ENCODE measurements at places on chromosomes 11 and 22.

DNA sequence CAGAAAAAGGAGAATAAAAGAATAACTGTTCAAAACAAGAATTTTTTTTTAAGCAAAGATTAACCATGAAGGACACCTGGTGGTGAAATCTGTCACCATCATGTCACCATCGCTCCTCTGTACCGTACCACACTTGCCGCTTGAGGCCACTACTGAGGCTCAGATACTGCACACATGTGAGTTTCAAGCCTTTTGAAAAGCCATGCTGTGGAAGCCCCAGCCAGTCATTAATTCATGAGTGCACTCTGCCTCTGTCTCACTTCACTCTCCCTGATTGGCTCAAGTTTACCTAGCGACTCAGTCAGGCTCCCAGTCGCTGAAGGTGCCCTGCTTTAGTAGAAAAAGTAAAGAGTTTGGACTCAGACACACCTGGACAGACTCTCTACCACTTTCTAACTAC, 6.6 kb upstream of the MS4A12 start:
- no peak for DNase-seq

- no peak for DNase-seq
Measured at GRCh38 chr11:118908264-118908663, 17.5 kb downstream of the BCL9L start.

DNA sequence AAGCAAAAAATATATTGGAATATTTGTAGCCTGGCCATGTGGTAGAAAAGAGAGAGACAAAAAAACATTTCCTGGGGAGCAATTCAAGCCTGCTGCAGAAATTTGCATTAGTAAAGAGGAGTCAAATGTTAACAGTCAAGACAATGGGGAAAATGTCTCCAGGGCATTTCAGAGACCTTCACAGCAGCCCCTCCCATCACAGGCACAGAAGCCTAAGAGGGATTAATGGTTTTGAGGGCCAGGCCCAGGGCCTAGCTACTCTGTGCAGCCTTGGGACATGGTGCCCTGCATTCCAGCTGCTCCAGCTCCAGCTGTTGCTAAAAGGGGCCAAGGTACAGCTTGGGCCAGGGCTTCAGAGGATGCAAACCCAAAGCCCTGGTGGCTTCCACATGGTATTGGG, 46.8 kb downstream of the PGR start:
- DNase-seq: no peak

- DNase-seq: no peak
Measured at GRCh38 chr11:35487532-35488078, 37.8 kb downstream of the PAMR1 start.

- no peak for DNase-seq
Measured at GRCh38 chr11:131871006-131871405, 500.6 kb downstream of the NTM start.

DNA sequence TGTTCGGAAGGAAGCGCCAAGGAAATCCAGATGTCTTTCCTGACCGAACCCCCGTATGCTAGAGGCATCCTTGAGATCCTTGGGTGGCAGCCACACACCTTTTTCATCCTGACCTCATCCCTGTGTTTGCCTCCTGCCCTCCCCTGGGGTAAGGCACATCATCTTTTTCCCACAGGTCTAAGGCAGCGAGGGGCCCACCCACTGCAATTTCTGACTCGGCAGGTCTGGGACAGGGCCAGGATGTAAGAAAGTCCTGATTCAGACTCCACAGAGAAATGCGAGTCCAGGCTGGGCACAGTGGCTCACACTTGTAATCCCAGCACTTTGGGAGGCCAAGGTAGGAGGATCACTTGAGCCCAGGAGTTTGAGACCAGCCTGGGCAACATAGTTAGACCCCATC, 10.5 kb downstream of the ZMAT5 start:
- no peak for DNase-seq

DNA sequence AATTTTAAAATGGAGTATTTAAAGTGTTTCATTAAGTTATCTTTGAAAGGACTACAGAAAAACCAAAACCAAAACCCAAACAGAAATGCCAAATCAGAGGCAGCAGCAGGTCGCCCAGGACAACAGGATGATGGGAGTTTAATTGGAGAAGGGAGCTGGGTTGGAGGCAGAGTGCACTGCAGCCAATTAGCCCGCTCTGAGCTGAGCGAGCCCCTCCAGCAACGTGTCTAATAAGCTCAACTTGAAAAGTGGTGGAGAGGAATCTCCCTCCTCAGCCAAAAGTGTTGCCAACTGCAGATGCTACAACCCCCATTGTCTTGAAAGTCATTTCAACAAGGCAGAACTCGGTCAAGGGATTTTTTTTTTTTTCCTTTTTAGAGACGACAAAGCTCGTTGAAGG, 323.9 kb downstream of the CADM1 start:
- no peak for DNase-seq

GRCh38 chr11:34609850-34610249, 11.0 kb upstream of the EHF start:
- DNase-seq: no peak

- DNase-seq: no peak
Measured at GRCh38 chr11:36775130-36775529, 177.1 kb upstream of the RAG2 start.

DNA sequence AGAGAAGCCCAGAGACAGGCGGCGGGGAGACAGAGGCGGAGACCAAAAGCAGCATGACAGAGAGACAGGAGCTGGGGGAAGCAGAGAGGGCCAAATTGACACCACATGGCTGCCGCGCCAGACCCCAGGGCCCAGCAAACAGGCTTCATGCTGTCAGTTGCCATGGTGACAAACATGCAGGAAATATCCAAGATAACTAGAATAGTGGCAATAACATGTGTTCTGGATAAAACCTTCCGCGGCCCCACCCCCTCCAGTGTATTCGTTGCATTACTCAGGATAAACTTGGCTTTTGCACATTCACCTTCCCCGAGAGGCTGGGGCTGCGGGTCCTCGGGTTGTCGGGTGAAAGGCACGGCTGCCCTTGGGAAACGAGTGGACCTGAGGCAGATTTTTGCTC, 49.9 kb upstream of the CDON start:
- peak; percentile 79 for DNase-seq

GRCh38 chr22:23175817-23176644, 4.3 kb upstream of the BCR start:
- DNase-seq: no peak

- DNase-seq: no peak
Measured at GRCh38 chr11:74783241-74783871, 34.7 kb downstream of the RNF169 start.

DNA sequence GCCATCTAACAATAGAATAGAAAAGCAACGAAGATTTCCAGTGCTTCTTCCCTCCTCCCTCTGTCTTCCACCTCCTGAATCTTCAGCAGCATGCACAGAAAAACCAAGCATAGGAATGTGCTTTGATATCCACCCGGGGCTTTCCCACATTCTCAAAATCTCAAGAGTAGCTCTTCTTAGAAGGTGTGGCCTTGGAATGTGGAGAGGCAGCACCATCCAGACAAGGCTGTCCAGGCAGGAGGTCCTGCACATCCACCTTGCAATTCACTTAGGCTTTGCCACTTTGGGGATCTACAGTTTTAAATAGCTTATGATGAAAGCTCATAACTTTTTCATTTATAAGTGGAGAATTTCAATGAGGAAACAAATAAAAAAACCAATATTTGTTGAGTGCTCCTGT, 72.9 kb downstream of the KIRREL3 start:
- no peak for DNase-seq

- DNase-seq: no peak
Measured at GRCh38 chr11:85749287-85749834, 61.6 kb downstream of the SYTL2 start.

All from coronary artery (tissue), 2 donors.